Muscle of leg (tissue), 16 donors: ENCODE measurements at places on chromosomes 11 and 22.

DNA sequence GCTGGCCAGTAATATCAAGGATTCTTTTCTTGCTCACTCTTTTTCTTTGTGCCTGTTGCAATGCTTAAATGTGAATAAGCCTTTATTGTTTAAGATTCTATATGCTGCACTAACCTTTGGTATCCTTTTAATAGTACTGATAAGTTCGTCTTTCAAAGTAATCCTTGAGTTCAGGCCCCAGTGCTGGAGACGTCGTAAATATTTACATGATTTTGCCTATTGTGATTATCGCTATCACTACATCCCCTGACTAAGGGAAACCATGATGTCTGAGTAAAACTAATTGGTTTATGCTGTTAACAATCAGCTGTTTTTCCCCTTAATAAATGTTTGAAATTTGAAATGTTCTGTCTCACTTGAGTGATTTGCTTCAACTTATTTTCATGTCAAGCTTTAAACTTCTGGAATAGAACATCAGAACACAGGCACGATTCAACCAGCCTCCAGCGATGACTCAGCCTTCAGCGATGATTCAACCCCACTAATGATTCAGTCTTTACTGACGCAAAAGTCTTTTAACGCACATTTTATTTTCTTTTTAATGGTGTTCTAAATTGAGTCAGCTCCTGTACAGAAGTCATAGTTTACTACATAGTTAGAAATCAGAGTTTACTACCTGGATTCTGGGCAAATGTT is 3.9 kb downstream of the HTATIP2 start:
- H3K27me3 ChIP-seq = peaks cover 12% of the 10 kb centered on the region
- H3K27ac ChIP-seq = no peak overlapping the region
- H3K4me3 ChIP-seq = no peak overlapping the region
- no peaks in the 10 kb centered on the region for H3K36me3 ChIP-seq
- H3K4me1 ChIP-seq = peaks cover 4% of the 10 kb centered on the region

DNA sequence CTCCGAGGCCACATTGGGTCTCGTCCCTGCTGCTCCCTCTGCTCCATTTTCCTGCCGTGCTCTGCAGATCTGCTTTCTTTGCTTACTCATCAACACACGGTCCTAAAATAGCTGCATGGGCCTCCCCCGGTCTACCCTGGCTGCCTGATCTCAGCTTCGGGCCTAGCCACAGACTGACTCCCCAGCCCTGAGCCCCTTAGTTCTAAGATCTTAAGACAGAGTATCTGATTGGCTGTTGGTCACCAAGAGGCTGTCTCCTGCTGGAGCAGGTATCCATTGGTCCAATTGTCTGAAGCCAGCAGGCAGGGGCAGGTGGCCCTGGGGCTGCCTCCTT is 53.7 kb upstream of the NECTIN1 start:
- peaks cover 37% of the 10 kb centered on the region for H3K4me1 ChIP-seq
- H3K36me3 ChIP-seq = no peaks in the 10 kb centered on the region
- peak; percentile 45 for DNase-seq
- H3K27me3 ChIP-seq = peaks cover 3% of the 10 kb centered on the region

- H3K4me3 ChIP-seq = no peak overlapping the region
- H3K27me3 ChIP-seq = peaks cover 42% of the 10 kb centered on the region
- H3K27ac ChIP-seq = no peak overlapping the region
- H3K36me3 ChIP-seq = no peaks in the 10 kb centered on the region
- no peak for DNase-seq
Measured at GRCh38 chr11:130157101-130157500, 2.5 kb upstream of the ST14 start.

GRCh38 chr11:34823639-34824038 is 92.5 kb downstream of the APIP start:
- no peaks in the 10 kb centered on the region for H3K27me3 ChIP-seq
- no peak overlapping the region for H3K27ac ChIP-seq
- peak; percentile 27 for DNase-seq
- H3K4me3 ChIP-seq = no peak overlapping the region
- peaks cover 5% of the 10 kb centered on the region for H3K4me1 ChIP-seq
